ENCODE measurements at places on chromosomes 2 and 18.
A peak's percentile ranks its signal among the peaks of the same experiment; 100 is the strongest.

DNA sequence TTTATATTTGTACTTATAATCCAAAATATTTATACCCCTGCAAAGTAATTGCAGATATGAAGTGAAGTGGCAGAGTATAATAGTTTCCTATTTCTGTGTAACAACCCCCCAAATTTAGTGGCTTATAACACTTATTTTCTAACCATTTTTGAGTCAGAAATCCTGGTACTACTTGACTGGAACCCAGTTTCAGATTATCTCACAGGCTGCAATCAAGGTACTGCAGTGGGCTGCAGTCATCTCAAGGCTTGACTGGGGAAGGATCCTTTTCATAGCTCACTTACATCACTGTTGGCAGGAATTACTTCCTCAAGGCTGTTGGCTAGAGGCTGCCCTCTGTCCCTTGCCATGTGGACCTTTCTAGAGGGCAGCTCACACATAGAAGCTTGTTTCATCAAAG lies 558.2 kb upstream of the PKDCC start:
- no peak for DNase-seq

DNA sequence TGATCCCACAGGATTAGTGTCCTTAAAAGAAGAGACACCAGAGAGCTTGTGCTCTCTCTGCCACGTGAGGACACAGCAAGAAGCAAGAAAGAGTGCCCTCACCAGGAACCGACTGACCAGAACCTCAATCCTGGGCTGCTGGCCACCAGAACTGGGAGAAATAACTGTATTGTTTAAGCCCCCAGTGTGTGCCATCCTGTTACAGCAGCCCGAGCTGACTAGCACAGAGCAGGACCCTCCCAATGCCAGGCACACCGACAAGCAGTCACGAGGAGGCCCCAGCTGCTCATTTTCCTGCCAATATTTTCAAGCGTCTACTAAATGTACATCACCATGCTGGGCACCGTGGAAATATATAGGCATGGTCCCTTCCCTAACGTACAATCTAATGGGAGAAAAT lies 17.1 kb downstream of the FAM178B start:
- DNase-seq: no peak

DNA sequence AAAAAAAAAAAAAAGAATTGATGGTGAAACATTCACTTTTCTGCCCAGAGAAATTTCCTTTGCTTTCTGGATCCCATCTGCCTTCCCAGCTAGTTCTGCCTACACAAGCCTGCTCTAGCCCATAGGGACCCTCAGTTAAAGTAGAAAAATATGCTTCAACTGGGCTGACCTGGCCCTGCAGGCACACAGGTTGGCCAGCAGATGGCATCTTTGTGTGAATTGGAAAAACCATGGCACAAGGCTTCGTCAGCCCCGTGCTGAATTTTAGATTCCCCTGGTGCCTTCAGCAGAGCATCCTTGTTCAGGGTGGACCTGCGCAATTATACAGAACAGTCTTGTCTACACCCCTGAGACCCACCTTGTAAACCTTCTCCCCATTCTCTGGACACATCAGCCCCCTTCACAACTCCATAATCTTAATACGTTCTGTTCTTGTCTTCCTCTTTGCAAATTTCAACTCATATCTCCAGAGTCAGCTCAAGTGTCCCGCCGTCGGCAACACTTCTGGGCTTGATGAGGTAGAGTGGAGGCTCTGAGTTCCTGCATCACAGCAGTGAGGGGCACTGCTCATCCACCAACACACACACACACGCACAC lies 114.5 kb downstream of the INSIG2 start:
- DNase-seq: peak; percentile 29

DNA sequence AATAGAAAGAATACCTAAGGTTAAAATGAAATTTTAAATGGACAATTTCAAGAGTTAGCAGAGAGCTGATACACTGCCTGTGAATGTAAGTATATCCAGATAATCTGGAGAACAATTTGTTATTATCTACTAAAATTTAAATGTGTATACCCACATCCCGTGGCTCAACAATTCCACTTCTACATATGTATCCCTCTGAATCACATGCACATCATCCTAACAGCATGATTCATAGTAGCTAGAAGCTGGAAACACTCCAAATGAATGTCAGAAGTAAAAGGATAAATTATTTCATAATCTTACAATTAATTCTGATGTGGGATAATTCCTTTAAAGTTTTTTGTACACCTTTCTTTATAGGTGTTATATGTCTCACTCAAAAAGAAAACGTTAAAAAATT lies 87.9 kb downstream of the CNTNAP5 start:
- peak; percentile 68 for DNase-seq

GRCh38 chr2:222205136-222205535 lies 93.7 kb downstream of the PAX3 start:
- DNase-seq: no peak

DNA sequence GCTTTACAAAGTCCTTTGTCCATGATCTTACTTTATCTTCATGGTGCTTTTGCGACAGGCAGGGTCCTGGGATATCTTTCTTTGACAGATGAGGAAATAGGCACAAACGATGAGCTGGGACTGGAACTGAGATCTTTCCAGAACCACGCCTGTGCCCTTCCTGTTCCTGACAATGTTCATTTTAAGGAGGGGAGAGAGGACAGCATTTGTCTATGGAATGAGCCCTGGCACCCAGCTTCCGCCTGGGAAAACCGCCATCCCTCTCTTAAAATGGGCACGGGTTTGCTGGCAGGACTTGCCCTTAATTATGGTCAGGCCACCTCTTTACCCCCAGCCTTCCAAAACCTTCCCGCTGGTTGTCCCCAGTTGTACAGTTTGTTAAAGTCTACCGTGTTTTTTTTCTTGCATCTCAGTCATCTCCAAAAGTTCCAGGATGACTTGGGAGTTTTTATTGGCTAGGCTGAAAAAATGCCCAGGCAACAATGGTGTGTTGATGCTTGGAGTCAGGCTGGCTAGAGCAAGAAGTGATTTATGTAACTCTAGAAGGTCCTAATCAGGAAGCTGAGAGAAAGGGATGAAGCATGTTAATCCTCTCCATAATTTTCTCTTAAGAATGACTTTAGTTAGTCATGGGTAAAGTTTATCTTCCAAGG lies 264.9 kb upstream of the EPAS1 start:
- no peak for DNase-seq

DNA sequence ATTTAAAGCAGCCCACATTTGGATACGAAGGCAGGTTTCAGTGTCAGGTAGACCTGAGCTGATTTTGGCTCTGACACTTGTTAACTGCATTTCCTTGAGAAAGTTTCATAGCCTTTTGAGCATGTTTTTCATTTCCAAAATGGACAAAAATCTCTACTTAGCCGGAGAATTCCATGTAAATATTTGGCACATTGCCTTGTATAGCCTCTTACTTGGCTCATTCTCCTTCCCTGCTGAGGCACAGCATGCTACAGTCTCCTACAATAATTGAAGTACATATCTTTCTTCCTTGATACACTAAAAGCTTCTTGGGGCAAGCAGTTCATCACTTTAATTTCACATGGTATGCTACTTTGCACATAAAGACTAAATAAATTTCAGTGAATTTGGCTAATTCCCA lies 772.2 kb upstream of the CHAC2 start:
- no peak for DNase-seq

GRCh38 chr18:25737710-25738311 lies 352.6 kb downstream of the SS18 start:
- peak; percentile 87 for DNase-seq

DNA sequence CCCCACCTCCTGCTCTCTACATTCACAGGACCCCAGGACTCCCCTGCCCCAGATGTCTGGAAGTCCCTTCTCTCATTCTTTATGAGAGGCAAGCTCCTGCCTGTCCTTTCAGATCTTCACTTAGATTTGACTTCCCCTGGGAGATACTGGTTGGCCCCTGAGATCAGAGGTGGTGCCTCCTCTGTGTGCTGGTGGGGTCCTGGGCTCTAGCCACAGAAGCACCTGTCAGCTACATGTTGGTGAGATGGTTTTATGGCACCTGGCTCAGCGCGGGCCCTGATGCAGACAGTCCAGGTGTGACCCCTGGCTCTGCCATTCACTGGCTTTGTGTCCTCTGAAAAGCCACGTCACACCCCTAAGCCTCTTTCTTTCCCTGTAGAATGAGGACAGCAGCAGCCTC lies 369.6 kb upstream of the ID2 start:
- DNase-seq: no peak

DNA sequence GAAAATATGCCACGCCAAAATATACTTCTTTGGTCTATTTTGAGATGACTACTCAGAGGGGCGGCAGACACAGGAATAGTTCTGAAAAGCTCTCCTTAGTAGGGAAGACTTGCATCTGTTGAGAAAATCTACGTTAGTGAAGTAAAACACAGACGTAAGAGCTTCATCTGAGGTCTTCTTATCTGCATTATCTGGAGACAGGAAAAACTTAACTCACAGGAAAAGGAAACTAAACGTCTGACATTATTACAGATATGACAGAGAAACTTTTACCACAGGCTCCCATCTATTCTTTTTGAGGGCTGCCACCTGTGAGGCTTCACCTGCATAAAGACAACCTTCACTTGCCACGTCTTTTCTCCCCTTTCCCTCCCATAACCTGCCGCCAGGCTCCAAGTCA lies 1295.7 kb downstream of the LRP1B start:
- no peak for DNase-seq

- peak; percentile 38 for DNase-seq
These were observed 498.6 kb downstream of the TXNL1 start for GRCh38 chr18:56139792-56140254.

DNA sequence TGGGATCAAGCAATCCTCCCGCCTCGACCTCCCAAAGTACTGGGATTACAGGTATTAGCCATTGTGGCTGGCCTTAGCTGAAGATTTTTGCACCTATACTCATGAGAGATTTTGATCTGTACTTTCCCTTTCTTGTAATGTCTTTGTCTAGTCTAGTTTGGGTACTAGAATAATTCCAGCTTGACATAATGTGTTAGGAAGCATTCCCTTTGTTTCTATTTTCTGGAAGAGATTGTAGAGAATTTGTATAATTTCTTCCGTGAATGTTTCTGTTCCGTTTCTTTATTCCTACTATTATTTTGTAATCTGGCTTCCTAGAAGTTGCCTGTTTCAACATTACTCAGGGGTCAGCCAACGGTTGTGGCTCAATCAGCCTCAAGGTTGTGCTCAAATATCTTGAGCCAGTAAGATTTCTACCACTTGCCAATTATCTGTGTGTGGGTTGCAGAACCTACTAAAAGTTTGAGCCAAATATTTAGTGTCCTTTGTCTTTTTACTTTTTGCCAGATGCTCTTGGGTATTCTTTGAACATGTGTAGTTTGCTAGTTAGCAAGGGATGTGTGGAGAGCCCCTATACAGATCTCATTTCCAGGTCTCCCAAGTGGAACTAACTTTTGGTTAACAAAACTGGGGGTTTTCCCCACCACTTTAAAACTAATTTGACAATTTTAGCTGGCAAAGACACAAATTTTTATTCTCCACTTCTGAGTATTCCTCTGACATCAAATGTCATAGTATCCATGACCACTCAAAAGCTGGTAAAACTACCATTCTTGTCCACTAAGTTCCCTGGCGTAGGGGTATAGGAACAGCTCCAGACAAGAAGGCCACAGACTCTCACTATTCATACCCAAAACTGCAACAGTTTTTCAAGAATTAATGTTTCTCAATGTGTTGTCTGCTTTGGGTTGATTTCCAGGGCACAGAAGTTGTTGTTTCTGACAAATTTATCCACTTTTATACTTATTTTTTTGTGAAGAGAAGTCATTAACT lies 42.8 kb upstream of the BAZ2B start:
- DNase-seq: peak; percentile 58

DNA sequence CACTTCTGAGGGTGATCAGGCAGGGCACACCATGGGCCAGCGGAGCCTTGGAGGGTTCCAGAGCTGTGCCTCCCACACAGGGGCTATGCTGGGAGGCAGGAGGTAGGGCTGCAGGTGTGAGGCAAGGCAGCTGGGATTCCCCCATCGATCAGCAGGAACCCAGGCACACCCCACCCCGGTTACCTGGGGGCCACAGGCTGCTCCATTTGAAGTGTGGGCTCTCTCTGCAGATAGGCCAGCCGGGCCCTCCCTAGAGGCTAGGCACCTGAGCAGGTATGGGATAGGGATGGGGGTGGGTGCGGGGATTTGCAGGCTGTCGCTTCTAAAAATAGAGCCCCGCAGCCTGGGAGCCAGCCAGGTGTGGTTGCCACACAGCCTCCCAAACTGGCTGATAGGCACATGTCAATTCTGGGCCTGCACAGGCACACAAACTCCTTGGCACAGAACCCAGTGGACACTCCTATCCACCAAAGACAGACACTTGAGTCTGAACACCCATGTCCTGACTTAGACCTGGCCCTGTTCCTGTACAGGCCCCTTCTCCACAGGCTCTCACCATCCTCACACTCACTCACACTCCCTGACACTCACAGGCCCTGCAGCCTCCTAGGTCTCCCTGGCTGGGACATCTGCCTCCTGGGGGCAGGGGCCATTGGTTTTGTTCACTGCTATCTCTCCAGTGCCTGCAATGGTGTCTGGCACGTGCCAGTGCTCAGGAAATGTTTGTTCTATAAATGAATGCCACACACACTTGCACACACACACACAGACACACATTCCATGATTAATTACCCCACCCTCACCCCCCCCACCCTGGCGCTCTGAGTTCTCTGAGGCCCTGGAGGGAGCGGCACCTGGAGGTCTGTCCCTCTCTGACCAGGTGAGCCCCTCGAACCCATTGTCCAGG lies 73.4 kb downstream of the ZFP36L2 start:
- no peak for DNase-seq

GRCh38 chr2:3170792-3171455 lies 206.7 kb downstream of the EIPR1 start:
- DNase-seq: no peak

DNA sequence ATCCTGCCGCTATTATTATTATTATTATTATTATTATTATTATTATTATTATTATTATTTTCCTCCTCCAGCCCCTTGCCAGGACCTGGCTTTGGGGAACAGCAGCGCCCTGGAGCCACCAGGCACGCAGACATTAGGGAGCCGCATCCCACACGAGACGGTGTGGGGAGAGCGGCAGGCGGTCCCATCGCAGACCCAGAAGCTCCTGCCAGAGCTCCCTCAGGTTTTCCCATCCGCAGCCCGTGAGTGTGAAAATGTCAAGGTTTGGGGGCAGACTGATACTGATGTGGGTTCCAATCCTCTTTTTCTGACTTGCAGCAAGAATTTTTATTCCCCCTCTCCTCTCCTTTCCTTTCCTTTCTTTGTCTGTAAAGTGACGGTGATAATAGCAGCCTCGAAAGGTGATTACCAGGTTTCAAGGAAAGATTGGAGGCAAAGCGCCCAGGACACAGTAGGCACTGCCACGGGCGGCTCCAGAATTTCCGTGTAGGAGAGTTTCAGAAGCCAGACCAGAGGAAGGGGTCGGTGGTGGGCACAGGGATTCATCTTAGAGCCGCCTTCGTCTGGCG lies 816 bp downstream of the SCTR start:
- no peak for DNase-seq

- DNase-seq: no peak
These were observed 320.1 kb downstream of the PIK3C3 start for GRCh38 chr18:42275138-42275535.

DNA sequence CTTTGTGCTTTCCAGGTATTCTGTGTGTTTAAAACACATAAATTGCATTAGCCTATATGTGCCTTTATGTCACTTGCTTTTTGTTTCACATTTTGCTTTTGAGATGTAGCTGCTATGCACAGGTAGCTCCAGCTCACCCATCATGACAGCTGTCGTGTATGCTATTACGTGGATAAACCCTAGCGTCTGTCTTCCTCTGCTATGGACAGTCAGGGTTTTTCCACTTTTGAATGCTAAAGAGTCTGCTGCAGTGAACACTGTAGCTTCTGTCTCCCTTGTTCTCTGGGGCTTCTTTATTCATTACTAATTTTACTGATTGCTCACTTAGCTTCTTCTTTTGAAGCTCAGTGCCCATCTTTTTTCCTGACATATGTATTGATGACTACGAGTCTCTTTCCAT lies 24.7 kb upstream of the MBP start:
- DNase-seq: no peak

- no peak for DNase-seq
These were observed 190.6 kb downstream of the TPGS2 start for GRCh38 chr18:36638224-36638623.
